ENCODE measurements at places on chromosomes 3 and 15. TPM values are rescaled to one million over a fixed set of nuclear protein-coding genes. Genes with fewer than 3 reads are reported as not detected.

DNA sequence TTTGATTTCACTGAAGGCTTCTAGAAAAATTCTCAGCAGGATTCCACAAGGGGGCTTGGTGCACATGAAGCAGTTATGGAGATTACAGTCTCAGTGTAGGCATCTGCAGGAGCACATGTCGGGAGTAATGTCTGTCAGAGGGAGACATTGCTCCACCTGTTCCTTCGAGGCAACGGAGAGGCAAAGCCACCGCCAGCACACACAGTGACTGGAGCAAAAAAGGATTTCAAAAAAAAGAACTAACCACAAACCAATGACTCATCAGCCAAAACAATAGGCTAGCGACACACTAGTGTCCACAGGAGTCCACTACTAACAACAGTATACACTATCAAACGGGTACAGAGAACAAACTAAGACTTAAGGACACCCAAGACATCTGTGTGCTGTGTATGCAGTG, 68.9 kb downstream of the NPTN start:
- no peak for DNase-seq
- no peak overlapping the region for H3K27ac ChIP-seq
- no peaks in the 10 kb centered on the region for H3K27me3 ChIP-seq
- H3K4me3 ChIP-seq, result no peak overlapping the region
- peaks cover 13% of the 10 kb centered on the region for H3K36me3 ChIP-seq

GRCh38 chr3:188037965-188038581, 115.9 kb upstream of the LPP start:
- peaks cover 2% of the 10 kb centered on the region for H3K27me3 ChIP-seq
- peaks cover 37% of the 10 kb centered on the region for H3K4me1 ChIP-seq
- H3K27ac ChIP-seq, result peak overlapping the region; percentile 10
- no peak overlapping the region for H3K4me3 ChIP-seq

DNA sequence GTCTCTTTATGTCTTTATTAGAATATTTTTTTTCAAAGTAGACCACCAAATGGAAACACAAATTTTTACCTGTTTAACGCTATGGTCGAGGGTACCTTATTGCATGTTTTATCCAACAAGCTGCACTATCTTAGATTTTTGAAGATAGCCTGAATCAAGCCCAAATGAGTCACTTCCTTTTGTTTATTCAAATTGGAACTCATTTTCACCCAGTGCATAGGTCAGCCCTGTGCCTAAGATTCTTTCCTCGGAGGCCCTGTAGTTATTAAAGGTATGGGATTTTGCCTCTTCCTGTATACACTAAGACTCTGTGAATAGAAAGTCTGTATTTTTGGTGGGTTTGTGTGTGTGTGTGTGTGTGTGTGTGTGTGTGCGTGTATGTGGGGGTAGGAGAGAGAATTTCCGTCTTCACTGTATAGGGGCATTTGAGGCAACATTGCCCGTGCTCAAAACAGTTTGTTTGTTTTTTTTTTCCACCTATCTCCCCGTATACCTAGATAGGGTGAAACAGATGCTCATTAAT, 358.0 kb upstream of the CADM2 start:
- no peaks in the 10 kb centered on the region for H3K36me3 ChIP-seq
- H3K27me3 ChIP-seq, result no peaks in the 10 kb centered on the region
- no peak for DNase-seq
- H3K4me3 ChIP-seq, result no peak overlapping the region

GRCh38 chr3:145490088-145491048, 670.6 kb downstream of the PLOD2 start:
- H3K4me1 ChIP-seq, result no peaks in the 10 kb centered on the region
- no peak overlapping the region for H3K4me3 ChIP-seq
- DNase-seq, result no peak
- H3K27ac ChIP-seq, result no peak overlapping the region
- no peaks in the 10 kb centered on the region for H3K27me3 ChIP-seq

- H3K27me3 ChIP-seq, result no peaks in the 10 kb centered on the region
- DNase-seq, result no peak
These were observed 417.4 kb upstream of the SEMA6D start for GRCh38 chr15:47299846-47300434.

DNA sequence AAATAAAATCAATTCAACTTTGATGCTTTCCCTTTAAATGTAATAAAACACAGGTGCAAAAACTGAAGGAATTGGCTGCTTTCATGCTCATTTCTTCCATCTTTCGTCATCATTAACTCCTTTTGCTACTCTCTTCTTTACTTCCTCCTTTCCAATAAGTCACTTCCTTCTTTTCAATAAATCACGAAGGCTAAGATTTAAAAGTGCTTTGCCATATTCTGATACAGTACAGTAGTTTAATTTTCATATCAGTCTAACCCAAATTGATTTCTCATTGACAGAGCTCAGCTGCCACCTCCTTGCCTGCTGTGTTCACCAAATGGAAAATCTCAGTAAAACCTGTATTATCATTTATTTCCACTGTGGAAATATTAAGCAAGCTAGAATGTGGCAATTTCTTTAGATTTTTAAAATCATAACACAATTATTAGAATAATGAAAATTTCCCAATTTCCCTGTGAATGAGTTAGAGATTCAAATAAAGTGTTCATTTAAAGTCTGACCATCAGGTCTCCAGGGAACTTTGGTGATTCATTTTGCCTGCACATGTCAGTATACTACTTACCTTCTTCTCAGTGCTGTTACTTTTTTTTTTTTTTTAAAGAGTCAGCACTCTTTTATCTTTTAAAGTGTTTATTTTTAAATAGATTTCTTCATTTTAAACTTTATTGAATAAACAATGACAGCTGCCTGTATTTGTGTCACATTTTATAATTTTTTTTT, 41.6 kb downstream of the NANOGP8 start:
- H3K4me3 ChIP-seq, result no peak overlapping the region
- H3K4me1 ChIP-seq, result no peaks in the 10 kb centered on the region
- no peak for DNase-seq
- no peaks in the 10 kb centered on the region for H3K36me3 ChIP-seq

DNA sequence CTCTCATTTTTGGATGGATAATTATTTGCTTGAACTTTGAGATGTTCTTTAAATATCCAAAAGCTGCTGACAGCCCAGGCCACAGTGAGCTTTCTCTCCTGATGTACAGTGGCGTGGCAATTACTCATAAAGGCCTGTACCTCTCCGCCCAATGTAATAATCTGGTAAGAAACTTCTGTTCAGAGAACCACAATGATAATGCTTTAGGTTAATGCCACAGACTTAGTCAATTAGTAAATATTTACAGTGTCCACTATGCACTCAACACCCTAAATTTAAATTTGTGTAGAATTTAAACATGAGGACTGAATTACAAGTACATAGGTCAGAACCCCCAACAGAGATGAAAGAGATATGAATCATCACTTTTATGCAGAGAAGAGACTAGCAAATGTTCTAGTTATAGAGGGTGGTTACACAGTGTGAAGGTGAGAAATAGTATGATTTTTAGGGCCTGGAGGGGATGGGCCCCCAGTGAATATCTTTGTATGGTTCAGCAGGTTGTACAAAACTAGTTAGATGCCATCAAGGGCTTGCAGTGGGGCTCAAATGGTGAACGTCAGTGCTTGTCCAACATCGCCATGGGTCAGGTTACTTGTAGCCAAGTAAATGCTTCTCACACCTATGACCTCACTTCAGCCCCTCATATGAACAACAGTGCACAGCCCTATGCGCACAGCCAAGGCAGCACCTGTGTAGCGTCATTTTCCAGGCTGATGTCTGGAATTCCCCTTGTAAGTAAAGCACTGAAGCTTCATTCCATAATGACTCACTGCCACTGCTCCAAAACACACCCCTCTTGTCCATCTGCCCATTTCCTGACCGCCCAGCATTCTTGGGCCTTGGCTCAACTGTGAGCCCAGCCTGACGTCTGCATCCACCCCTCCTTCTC, 13.3 kb downstream of the ABHD2 start:
- peaks cover 12% of the 10 kb centered on the region for H3K36me3 ChIP-seq
- peaks cover 8% of the 10 kb centered on the region for H3K4me1 ChIP-seq
- no peaks in the 10 kb centered on the region for H3K27me3 ChIP-seq
- H3K27ac ChIP-seq, result no peak overlapping the region

DNA sequence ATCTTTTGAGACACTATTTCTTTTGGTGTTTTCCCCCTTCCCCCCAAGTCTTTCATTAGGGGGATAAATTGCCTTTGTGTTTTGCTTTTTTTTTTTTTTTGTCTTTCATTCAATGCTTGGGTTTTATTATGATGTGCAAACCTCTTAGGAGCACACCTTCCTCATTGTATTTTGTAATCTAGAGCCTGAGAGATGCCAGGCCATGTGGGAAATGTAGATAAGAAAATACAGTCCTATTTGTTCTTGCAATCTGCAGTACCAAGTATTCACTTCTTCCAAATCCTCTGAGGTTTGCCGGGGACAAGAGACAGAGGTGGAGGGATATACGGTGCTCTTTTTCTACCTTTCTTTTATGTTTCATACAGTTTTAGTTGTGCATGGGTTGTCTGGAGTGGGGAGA, 66.7 kb downstream of the LARS2 start:
- DNase-seq, result no peak
- H3K4me1 ChIP-seq, result no peaks in the 10 kb centered on the region
- no peak overlapping the region for H3K27ac ChIP-seq

DNA sequence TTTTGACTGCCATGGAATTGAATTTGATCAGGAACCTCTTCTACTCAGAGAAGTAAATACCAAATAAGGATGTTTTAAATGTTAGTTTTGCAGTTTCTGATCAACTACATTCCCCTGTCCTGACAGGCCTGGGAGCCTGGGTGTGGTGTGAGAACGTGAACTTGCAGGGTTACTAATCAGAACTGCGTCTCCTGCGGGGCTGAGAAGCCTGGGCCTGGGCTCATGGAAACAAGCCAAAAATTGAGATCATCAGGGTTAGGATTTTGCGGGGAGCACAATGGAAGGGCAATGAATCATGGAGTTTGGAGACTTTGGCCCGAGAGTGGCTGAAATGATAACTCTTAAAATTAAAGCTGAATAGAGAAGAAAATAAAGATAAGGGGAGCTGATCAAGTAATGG, 47.8 kb upstream of the C3orf70 start:
- no peak for DNase-seq
- H3K27ac ChIP-seq, result no peak overlapping the region
- no peaks in the 10 kb centered on the region for H3K4me1 ChIP-seq
- no peaks in the 10 kb centered on the region for H3K36me3 ChIP-seq
- H3K27me3 ChIP-seq, result no peaks in the 10 kb centered on the region

DNA sequence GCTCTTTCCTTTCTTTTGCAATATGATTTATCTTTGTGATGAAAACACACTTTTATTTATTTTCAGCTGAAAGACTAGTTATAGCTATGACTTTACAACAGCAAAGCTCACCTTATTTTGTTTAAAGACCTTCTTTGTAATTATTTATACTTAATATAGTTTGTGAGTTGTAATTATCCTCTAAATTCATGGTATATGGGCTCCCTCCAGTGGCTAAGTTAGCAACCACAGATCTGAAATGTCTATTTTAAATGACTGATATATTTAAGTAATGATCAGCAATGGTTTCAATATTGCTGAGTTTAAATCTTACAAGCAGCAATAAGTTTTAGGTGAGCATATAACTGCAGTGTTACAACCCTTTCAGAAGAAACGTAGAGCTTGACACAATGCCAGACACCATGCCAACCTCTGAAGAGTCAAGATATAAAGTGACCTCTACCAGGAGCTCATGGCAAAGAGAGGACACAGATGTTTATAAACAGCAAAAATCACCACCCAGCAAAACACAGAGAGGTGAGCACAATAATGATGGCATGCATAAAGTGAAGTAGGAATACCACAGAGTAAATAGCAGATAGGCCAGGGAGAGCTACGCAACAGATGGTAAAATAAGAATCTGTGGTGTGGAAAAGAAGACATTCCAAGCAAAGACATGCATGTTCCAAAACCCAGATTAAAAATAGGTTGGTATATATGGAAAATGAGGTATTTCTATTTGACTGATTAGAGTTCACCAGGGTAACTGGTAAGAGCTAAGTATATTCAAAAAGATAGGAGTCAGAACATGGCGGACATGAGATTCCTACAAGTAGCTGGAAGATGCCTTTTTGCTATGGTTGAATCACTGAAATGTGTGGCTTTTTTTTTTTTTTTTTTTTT, 143.7 kb upstream of the ZNF385D start:
- no peaks in the 10 kb centered on the region for H3K27me3 ChIP-seq
- H3K4me1 ChIP-seq, result no peaks in the 10 kb centered on the region
- no peak for DNase-seq
- no peaks in the 10 kb centered on the region for H3K36me3 ChIP-seq
- no peak overlapping the region for H3K27ac ChIP-seq

DNA sequence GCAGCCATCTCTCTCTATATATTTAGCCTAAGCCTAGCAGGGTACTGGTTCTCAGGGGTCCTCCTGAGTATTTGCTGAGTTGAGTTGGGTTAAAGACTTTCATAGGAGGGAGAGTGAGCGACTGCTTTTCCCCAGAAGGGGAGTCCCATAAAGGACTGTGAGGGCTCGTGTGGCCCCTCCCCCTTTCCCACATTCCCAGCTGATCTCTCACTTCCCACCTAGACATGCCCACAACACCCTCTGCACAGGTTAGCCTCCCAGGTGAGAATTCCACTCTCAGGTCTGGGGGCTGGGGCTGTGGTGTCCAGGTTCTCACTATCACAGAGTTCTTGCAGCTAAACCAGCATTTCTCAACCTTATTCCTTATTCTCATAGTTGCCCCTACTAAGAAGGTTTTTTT, 15.8 kb downstream of the EPHB1 start:
- no peak overlapping the region for H3K4me3 ChIP-seq
- DNase-seq, result no peak
- H3K36me3 ChIP-seq, result no peaks in the 10 kb centered on the region
- no peak overlapping the region for H3K27ac ChIP-seq
- H3K4me1 ChIP-seq, result no peaks in the 10 kb centered on the region

- no peaks in the 10 kb centered on the region for H3K27me3 ChIP-seq
- peak overlapping the region; percentile 76 for H3K4me3 ChIP-seq
- H3K4me1 ChIP-seq, result peaks cover 40% of the 10 kb centered on the region
- DNase-seq, result no peak
- peaks cover 15% of the 10 kb centered on the region for H3K36me3 ChIP-seq
These were observed 18.7 kb downstream of the ZNF148 start for GRCh38 chr3:125356140-125357026.

DNA sequence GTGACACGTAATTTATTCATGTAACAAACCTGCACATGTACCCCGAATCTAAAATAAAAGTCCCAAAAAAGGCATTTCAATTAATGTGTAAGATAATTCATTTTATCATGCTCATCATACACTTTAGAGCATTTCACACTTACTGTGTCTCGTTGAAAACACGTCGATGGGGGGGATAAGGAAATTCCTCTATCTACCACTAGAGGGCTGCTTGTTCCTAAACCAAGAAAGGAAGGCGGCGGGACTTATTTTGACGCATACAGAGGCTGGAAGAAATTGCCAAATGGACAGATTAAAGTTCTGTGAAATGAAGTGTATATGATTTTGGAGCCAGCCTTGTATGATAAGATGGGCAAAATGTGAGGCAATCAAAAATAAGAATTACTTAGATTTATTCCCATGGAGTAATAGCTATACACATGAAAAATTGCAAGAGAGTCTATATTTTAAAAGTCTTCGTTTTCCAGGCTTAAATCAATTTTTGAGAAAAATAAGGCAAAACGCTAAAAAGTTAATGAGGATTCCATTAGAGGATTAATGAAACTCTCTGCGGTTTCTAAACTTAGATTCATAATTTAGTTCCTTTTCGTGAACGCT, 346.8 kb downstream of the CNTN3 start:
- H3K36me3 ChIP-seq, result no peaks in the 10 kb centered on the region
- H3K27ac ChIP-seq, result no peak overlapping the region
- no peaks in the 10 kb centered on the region for H3K4me1 ChIP-seq
- no peak overlapping the region for H3K4me3 ChIP-seq
- peak; percentile 28 for DNase-seq

Gene GREM1
- not detected for total RNA-seq

Gene SHISA5
- 195 TPM for total RNA-seq

Gene PPP1R14D
- total RNA-seq, result not detected

Gene GALK2
- total RNA-seq, result 23.1 TPM

Gene ADAM10
- 133 TPM for total RNA-seq

Gene CRABP1
- not detected for total RNA-seq

Gene CSPG4
- total RNA-seq, result not detected

Gene FBLN2
- total RNA-seq, result 1.8 TPM
